ENCODE measurements at places on chromosomes 1 and 21.

DNA sequence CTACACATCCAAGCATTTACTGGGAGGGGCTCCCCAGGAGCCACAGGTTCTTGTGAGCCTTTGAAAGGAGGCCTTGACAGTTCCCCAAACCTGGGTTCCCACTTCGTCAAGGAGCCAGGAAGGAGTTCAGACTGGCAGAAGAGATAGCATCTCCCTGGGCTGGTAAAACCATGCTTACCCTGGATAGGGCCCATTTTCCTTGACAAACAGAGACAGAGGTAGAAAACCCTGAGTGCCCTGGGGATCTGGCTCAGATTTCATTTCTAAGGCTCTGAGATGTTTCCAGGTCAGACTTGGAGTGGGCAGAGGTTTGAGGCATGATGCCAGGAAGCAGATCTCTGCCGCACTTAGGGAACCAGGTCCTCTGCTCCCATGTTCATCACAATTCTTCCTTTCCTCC, 2.7 kb downstream of the ETNK2 start:
- DNase-seq, result no peak

DNA sequence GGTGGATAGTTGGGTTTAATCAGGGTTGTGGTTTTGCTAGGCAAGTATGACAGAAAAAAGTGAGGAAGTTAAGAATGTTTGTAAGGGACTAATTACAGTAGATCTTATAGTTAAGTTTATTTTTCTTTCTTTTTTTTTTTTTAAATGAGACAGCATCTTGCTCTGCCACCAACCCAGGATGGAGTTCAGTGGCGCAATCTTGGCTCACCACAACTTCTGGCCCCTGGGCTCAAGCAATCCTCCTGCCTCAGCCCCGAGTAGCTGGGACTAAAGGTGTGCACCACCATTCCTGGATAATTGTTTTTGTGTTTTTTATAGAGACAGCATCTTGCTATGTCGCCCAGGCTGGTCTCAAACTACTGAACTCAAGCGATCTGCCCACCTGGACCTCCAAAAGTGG, 41.7 kb downstream of the EYA3 start:
- DNase-seq, result peak; percentile 33

DNA sequence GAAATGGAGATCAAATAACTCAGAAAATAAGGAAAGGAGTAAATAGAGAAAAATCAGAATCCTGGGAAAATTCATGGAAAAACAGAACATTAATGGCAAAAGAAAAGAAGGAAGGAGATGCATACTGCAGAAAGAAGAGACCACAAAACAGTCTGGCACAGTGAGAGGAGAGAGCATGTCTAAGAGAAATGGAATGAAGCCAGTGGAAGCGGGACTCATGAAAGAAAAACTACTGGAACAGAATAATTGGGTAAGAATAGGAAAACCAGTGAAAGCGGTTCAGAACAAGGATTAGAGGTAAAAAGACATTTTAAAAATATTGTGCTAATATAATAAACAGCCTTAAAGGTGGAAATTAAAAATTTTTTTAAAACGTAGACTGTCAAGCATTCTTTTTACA, 93.6 kb upstream of the GREM2 start:
- DNase-seq, result no peak

GRCh38 chr1:165603810-165604209, 27.2 kb upstream of the MGST3 start:
- no peak for DNase-seq

DNA sequence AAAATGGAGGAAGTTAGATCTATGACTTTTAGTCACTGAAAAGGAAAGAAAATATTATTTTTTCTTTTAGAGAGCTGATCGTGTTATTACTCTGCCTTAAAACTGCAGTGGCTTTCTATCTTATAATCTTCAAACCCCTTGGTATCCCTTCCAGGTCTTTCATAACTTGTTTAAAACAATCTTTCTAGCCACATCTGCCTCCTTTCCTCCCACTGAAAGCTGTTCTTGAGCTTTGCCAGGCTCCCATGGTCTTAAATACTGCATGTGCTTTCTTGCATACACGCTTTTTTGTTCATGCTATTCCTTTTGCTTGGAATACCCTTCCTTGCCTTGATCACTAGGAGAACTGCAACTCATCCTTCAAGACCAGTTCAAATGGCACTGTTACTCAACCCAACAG, 65.9 kb upstream of the GADD45A start:
- DNase-seq, result no peak

GRCh38 chr1:230858236-230858820, 10.0 kb downstream of the C1orf198 start:
- DNase-seq, result no peak

DNA sequence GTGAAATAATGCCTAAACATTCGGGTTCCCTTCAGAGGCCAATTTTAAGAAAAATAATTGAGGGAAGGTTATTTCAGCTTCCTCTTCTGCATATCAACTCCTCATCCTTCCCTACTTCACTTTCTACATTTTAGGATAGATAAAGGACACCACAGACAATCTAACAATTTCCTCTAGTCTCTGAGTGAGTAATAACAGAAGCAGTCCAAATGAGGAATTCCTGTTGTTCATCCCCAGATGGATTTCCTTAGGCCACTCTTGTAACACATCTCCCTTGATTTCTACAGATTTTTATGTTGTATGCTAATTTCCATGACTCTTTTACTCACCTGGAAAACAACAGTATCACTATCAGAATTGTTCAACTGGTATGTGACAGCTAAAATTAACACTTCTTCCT, 87.7 kb upstream of the LYPLAL1 start:
- DNase-seq, result peak; percentile 25

DNA sequence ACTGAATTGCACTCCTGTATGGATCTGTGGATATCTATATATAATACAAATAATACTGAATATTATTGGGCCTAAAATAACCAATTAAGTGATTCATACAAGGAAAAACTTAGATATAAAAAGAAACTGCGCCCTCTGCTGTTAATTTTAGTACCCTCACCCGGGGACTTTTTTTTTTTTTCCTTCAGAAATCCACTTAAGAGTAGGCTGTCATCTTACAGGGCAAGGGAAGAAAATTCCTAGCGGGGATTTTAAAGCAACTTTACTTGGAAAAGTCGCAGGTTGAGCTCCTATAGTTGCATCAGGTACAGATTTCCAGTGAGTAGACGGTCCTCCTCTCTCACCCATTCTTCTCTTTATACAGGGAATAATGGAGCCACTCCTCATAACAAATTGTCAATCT, 1.3 kb downstream of the NTNG1 start:
- no peak for DNase-seq
